IMR-90 (cell line): ENCODE measurements at places on chromosomes 11 and 22. TPM values are rescaled to one million over a fixed set of nuclear protein-coding genes. Genes with fewer than 3 reads are reported as not detected.

DNA sequence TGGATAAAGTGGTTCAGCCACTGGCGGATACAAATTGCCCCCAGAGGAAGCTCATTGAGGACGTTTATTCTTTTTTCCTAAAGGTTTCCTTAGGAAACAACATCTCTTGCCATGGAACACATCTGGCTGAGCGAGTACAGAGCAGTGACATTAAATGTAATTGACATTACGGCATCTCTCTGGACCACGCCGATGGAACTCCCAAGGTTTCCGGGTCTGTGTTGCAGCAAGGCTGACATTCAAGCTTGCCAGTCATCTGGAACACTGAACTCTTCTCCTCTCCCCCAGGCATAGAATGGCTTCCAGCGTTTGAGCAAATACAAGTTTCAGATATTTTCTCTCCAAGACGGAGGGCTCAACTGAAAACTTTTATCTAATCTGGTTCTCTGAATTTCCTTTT, 42.1 kb downstream of the CLMP start:
- peaks cover 54% of the 10 kb centered on the region for H3K36me3 ChIP-seq
- no peak for DNase-seq
- no peaks in the 10 kb centered on the region for H3K27me3 ChIP-seq
- no peak overlapping the region for H3K27ac ChIP-seq
- H3K4me1 ChIP-seq = peaks cover 2% of the 10 kb centered on the region; the same call in 1 of the 2 replicates

DNA sequence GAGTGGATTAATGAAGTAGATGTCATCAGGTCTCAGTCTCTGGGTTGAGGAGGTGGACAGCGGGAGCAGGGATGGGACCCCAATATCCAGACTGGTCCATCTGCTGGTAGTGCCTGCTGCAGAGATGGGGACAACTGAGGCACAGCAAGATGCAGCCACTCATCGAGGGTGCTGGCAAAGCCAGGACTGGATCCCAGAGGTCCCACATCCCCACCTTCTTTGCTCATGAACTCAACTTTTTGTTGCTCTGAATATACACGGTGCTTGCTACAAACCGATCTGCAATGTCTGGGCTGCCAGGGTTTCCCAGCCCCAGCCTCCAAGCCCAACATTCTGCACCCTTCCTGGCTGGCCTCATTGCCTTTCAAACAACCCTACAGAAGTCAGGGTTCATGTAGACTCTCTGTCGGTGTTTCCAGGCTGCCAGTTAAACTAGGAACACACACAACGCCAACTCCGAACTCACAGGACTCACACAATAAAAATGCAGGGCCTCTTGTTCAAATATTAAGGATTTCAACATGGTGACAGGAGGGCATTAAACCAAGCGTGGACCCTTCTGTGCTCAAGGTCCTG, 168.2 kb downstream of the MN1 start:
- H3K36me3 ChIP-seq = no peaks in the 10 kb centered on the region
- no peak overlapping the region for H3K27ac ChIP-seq
- H3K27me3 ChIP-seq = peaks cover 45% of the 10 kb centered on the region
- no peak for DNase-seq
- no peak overlapping the region for H3K4me3 ChIP-seq

- H3K4me1 ChIP-seq = no peaks in the 10 kb centered on the region; the same call in 1 of the 2 replicates
- DNase-seq = no peak
- peaks cover 45% of the 10 kb centered on the region for H3K27me3 ChIP-seq
- H3K36me3 ChIP-seq = no peaks in the 10 kb centered on the region
- H3K27ac ChIP-seq = no peak overlapping the region
These were observed 93.7 kb downstream of the ZBTB16 start for GRCh38 chr11:114153224-114153623.

Gene CHEK2
- total RNA-seq = 9.9 and 11.4 TPM in 2 replicates
